Fibroblast of villous mesenchyme (primary cell): ENCODE measurements at places on chromosomes 6 and 20.
A peak's percentile ranks its signal among the peaks of the same experiment; 100 is the strongest.

DNA sequence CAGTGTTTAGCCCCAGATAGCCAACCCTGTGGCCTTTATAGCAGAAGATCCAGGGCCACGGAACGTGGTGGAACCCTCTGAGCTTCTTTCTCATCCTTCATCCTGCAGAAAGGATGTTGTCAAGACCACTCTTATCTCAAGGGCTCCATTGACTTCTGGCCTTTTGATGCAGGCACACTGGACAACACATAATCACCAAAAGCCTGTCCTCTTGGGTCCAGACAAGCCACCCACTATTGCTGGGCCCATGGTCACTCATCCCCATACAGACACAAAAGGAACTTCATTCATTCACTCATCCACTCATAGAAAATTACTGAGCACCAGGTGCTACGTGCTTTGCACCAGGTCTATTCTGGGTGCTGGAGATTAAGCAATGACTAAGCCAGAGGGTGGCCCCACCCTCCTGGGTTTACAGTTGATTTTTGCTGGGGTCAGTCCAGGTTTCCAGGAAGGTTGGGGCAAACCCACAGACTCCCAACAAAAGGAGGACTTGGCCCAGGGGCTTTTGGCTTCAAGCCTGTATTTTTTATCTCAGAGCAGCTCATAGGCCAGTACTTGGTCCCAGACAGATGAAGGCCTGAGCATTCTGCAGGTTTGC, 2.4 kb downstream of the CST8 start:
- no peak for DNase-seq

DNA sequence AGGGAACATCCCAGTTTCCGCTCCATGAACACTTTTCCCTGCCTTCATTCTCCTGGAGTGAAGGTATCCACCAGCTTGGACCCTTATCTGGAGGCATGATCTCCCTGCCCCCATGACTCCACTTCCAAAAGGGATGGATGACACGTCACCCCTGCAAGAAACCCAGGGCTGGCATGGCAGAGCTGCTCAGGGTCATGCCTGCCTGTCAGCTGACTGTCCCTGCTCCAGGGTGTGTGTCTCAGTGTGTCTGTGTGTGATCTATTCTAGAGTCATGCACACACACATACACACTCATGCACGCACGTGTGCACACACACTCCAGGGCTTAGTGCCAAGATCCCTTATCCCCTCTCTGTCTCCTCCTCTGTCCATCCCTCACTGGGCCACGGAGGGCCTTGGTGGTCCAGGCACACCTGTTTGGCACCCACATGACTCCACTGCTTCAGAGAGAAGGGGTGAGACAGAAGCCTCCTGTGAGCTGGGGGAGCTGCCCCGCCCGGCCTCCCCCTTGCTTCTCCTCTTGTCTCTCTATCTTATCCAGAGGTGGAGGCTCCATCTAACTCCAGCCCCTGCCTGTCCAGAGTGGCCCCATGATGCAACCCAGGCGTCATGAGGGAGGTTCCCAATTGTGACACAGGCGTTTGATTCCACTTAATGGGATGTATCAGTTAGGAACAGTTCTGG, 290.9 kb downstream of the CDC5L start:
- DNase-seq = no peak

DNA sequence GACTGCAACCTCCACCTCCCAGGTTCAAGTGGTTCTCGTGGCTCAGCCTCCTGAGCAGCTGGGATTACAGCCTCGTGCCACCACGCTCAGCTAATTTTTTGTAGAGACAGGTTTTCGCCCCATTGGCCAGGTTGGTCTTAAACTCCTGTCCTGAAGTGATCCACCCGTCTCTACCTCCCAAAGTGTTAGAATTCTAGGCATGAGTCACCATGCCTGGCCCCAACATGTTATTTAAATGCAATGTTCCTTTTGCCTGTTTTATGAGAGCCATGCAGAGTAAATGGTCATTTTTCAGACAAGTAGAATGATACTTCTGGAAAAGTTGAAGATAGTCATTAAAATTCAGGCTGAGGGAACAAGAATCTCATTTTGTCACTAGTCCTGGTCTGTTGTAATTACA, 43.8 kb upstream of the RPS6KA2 start:
- DNase-seq = no peak

- peak; percentile 97 for DNase-seq
These were observed 32.5 kb upstream of the PIM1 start for GRCh38 chr6:37137201-37138090.

GRCh38 chr20:10359621-10360040, 74.4 kb downstream of the MKKS start:
- no peak for DNase-seq

GRCh38 chr6:41940759-41941279, 789 bp downstream of the CCND3 start:
- peak; percentile 38 for DNase-seq

- DNase-seq = peak; percentile 55
These were observed 71.2 kb downstream of the TIAM2 start for GRCh38 chr6:155066361-155066760.

- DNase-seq = no peak
These were observed 7.9 kb upstream of the ARMC12 start for GRCh38 chr6:35728683-35729678.

GRCh38 chr20:18252597-18253451, 35.5 kb upstream of the ZNF133 start:
- no peak for DNase-seq

DNA sequence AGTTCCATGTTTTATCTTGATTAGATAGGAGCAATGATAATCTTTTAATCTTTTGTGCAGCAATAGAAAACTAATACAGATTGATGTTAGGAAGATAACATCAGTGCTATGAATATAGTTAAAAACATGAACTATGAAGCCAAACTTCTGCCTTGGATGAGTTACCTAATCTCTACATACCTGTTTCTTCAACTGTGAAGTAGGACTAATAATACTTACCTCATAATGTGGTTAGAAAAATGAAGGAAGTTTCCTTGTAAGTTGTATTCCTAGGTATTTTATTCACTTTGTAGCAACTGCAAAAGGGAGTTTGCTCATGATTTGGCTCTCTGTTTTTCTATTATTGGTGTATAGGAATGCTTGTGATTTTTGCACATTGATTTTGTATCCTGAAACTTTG, 111.9 kb downstream of the FRK start:
- no peak for DNase-seq

DNA sequence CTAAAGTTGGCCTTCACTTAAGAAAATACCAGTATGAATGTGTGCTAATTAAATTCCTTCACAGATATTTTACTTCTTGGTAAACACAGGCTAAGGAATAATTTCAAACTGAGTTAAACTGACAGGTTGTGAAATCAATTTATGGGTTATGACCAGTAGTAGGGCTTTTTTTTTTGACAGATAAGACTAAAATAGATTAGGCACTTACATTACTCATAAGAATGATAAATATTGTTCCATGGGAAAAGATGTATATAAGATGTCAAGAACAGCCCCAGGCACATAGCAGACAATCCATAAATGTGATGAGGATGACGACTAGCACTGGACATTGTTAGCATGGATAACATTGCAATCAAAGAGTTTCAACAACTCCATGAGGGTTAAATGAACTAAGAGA, 22.9 kb downstream of the NT5E start:
- DNase-seq = peak; percentile 78

GRCh38 chr6:108193835-108194234, 28.0 kb downstream of the NR2E1 start:
- DNase-seq = no peak

GRCh38 chr6:31204751-31205145, 34.3 kb upstream of the POU5F1 start:
- DNase-seq = no peak

GRCh38 chr6:3280866-3281465, 22.2 kb downstream of the PSMG4 start:
- DNase-seq = no peak

- no peak for DNase-seq
These were observed 89.3 kb upstream of the ZNFX1 start for GRCh38 chr20:49367113-49367512.

GRCh38 chr6:112925702-112926101, 578.6 kb downstream of the RFPL4B start:
- DNase-seq = no peak

DNA sequence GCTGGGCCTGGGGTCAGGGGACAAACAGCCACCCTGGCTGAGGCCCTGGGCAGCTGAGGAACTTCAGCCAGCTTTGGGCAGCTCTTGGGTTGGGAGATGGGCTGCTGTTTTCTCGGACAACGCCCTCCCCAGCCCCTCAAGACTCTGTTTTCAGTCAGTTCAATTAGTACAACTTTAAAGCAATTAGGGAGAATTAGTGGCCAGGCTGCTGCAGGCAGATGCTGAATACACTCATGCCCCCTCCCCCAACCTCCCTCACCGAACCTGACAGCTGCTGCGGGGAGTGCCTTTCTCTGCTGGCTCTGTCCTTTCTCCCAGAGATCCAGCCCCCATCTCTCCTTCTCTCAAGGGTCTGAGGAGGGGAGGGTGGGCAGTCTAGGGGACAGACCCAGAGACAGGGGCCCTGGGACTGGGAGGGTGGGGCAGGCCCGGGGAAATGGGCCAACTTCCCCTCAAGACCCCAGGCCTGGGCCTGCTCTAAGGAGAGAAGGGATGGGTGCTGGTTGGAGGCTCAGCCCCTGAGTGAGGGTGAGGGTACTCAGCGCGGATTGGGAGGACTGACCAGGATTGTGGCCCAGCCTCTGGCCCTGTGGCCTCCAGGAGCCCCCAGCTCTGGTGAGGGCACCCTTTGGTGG, 17.8 kb upstream of the MYT1 start:
- no peak for DNase-seq

DNA sequence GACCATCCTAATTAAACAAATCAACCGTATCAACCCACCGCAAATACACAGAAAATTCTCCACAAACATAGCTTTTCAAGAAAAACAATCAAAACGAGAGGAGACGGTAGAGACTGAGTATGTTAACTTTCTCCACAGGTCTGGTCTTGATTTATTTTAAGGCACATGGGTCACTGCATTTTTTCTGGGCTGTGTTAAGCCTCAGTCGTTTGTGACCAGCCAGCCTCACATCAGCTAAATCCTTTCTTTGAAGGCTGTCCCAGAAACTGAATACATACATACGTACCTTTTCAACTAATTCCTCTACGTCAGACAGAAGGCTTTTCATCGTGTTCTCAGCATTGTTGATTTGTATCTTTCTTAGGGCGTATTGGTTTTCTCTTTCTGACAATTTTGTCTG, 69.4 kb downstream of the LAMA4 start:
- no peak for DNase-seq

- peak; percentile 90 for DNase-seq
These were observed 39.5 kb downstream of the PIGU start for GRCh38 chr20:34637245-34638038.

GRCh38 chr6:133773776-133774175, 115.1 kb upstream of the TCF21 start:
- DNase-seq = no peak

DNA sequence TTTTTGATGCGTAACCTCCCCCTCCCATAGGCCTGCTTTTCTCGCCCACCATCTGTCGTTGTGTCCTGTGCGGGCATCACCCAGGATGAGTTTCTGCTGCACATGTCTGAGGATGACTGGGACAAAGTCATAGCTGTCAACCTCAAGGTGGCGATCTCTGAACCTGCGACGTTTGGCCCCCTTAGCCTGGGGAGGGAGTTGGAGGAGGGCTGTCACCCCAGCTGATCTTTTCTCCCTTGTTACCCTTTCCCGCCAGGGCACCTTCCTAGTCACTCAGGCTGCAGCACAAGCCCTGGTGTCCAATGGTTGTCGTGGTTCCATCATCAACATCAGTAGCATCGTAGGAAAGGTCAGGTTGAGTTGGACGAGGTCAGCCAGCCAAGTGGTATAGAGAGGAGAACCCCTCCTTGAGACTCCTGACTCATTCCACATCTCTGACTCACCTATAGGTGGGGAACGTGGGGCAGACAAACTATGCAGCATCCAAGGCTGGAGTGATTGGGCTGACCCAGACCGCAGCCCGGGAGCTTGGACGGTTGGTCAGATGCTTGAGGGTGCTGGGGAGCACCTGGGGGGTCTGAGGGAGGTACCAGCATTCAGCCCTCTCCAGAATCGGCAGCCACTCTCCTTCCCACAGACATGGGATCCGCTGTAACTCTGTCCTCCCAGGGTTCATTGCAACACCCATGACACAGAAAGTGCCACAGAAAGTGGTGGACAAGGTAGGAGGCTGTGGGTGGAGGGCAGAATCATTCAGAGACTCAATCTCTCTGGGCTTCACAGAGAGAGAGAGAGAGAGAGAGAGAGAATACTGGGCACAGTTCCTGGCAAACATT, 954 bp downstream of the HSD17B8 start:
- no peak for DNase-seq

DNA sequence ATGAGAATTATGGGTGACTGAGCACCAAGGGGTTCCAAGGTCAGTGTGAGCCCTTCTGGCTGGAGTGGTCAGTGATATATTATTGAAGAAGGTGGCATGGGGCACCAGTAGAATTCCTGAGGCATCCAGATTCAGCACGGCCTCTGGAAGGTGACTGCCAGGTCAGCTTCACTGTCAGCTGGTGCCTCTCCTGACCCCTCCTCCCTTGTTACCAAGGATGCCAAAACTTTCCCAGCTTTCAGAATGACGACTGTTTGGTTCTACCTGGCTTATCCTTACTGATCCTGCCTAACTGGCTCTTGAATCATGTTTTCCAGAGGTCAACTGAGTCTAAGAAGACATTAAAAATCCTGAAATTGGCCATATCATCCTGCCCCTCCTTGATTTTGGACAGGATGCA, 189.2 kb upstream of the AGPAT4 start:
- DNase-seq = no peak

DNA sequence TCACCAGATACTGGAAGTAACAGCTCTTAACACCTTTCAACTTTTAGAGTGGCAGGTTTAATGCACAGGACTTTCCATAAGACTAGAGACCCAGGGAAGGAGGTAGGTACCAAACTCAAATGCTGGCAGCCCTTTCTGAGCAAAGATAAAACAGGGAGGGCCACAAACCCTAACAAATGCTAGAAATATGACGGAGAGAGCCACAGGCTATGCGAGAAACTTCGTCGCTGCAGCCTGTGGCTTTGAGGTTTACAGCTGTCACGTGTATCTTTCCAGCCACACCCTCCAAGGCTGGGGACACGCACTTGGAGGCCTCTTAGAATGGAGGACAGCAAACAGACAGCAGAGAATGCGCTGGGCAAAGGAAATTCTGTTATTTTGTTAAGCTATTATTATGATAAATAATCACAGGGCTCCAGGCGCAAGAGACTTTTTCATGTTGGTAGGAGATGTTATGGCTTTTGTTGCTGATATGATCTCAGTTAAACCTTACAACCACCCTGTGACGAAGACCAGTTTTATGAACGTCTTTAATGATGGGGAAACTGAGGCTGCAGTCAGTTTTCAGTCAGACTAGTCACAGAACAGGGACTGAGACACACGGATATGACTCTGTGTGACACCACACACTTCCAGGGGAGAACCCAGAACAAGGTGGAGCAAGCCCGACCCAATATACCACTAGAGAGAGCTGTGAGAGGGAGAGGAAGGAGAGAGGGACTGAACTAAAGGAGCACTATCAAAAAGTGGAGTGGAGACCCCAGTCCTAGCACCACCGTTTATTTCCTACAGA, 2.0 kb downstream of the TRAM2 start:
- DNase-seq = peak; percentile 76
